Mucosa of gallbladder (tissue), 1 donor: ENCODE measurements at places on chromosomes 16 and 17.

DNA sequence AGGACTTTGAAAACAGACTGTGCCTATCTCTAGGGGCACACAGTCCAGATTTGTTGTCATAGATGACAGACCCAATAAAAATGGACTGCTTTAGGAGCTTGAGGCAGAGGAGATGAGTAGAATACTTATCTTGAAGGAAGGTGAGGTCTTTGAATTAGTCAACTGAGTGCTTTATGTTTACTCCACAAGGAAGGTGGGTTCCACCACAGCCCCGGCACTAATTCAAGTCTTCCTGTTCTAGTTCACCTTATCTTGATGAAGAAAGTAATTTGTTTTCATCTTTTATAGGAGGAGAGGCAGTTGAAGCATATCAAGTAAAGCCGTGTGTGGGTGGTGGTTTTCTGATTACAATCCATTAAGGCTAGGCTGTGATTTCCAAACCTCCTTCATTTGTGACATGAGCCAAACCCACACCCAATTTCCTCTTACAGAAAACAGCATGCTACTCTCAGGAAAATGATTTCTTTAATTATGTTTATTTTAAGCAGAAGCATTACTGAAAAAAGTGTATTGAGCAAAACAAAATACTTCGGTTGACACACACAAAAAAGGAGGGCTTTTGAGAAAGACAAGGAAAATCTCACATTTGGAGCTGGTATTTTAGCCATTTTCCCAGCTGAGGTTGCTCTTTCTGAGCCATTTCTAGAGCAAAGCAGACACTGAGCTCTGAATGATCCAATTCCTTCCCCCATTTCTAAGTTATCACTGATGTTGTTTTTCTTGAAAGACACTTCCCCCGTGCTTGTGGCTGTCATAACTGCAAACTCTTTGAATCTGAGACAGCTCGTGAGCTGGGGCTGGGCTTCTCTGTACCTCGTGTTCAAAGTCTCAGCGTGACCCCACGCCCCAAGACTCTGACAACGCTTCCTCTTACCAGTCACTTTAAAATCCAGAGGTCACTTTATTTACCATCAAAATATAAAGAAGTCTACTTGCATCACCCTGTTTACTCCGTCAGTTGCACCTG lies 35.4 kb downstream of the CDRT15 start:
- DNase-seq: no peak

DNA sequence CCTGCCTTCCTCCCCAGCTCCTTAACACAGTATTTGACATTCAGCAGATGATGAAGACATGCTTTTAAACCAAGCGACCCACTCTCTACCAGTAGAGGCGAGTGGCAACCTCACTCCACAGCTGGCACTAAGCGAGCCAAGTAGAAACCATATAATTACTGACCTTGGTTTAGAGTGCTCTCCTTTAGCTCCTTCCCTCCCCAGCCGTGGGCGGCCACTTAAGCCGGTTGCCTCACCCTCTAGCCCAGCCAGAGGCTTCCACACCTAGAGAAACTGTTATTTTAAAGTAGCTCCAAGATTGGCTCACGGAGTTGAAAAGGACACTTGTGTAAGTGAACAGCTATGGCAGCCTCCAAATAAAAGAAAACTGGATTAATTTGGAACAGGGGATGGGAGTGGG lies 109.1 kb upstream of the CRHR1 start:
- no peak for DNase-seq

GRCh38 chr17:73194514-73195222 lies 1.8 kb downstream of the COG1 start:
- DNase-seq: no peak

DNA sequence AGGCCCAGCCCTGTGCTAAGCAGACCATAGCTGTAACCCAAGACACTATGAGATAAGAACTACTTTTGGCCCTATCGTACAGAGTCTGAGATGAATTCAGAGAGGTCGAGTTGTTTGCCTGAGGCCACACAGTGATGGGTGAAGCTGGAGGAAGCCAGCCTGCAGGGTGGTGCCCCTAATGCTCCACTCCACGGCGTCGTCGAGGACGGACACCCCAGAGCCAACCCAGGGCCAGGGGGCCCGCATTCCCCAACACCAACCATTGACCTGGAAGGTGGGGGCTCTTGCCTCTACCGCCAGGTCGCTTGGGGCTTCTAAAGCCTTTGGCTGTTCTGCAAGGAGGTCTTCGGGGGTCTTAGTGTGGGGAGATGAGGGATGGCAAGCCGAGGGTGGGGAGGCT lies 84.1 kb downstream of the IRF8 start:
- DNase-seq: no peak

DNA sequence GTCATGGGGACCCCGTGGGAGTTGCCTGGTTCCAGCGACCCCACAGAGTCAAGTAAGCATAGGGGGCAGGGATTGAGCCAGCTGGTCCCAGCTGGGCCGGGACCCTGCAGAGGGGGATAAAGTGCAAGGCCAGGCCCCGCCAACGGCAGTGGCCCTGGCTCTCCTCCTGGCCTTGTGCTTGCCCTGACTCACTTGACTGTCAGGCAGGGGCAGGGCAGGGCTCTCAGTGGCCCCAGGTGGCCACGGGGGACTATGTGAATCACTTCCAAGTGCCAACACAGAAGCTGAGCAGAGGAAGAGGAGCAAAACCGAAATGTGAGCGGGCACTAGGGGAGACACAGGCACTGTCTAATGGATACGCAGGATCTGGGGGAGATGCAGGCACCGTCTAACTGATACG lies 21.6 kb upstream of the NCBP3 start:
- no peak for DNase-seq

GRCh38 chr17:50632637-50633036 lies 2.0 kb upstream of the ABCC3 start:
- DNase-seq: no peak

GRCh38 chr16:85270374-85270773 lies 158.1 kb upstream of the CIBAR2 start:
- no peak for DNase-seq

GRCh38 chr17:48514477-48514876 lies 16.3 kb downstream of the HOXB1 start:
- no peak for DNase-seq

- DNase-seq: no peak
These were observed 8.7 kb downstream of the USB1 start for GRCh38 chr16:58009856-58010416.

DNA sequence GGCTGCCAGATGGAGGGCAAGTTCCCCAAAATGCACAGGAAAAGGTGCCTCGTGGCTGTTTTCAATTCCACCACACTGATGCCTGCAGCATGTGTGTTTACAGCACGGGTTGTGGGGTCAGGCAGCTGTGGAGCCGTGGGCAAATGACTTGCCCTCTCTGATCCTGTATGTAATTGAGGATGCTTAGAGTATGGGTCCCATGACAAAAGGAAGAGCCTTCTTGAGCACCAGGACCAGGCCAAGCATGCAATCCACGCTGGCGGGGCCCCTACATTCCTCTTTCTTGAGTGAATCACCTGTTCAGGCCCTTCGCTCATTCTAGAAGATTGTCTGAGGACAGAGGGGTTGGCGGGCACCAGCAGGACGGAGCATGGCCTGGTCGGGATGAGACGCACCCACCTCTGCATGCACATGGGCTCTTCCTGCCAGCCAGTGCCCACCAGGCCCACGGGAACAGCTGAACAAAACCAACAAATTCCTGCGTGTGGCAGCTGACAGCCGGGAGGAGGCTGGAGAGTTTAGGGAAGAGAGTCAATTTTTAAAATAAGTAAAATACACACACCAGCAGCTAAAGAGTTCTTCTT lies 1.4 kb upstream of the CTRB2 start:
- no peak for DNase-seq

- peak; percentile 53 for DNase-seq
These were observed 3.7 kb downstream of the SOCS3 start for GRCh38 chr17:78356101-78356713.

DNA sequence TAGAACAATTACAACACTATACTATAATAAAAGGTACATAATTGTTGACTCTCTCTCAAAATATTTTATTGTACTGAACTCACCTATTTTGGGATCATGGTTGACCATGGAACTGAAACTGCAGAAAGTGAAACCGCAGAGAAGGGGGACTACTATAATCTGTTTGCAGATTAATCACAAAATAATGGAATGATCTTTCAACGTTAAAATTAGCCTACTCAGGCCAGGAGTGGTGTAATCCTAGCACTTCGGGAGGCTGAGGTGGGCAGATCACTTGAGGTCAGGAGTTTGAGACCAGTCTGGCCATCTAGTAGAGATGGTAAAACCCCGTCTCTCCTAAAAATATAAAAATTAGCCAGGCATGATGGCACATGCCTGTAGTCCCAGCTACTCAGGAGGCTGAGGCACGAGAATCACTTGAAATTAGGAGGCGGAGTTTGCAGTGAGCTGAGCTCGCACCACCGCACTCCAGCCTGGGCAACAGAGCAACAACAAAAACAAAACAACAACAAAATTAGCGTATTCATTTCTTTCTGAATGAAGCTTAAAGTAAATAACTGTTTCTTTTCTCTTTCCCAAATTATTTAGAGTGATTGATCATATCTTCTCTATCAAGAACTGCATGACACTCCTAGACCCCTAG lies 45.6 kb downstream of the IKZF3 start:
- no peak for DNase-seq

GRCh38 chr16:13587181-13587580 lies 332.8 kb upstream of the ERCC4 start:
- DNase-seq: no peak

- DNase-seq: no peak
These were observed 18.0 kb upstream of the GSG1L start for GRCh38 chr16:28081391-28081968.

- DNase-seq: peak; percentile 88
These were observed 1.2 kb downstream of the TRIM47 start for GRCh38 chr17:75876938-75877751.

GRCh38 chr17:75512926-75513640 lies 2.3 kb downstream of the CASKIN2 start:
- DNase-seq: no peak

GRCh38 chr17:49364119-49364518 lies 2.1 kb upstream of the ZNF652 start:
- DNase-seq: no peak

DNA sequence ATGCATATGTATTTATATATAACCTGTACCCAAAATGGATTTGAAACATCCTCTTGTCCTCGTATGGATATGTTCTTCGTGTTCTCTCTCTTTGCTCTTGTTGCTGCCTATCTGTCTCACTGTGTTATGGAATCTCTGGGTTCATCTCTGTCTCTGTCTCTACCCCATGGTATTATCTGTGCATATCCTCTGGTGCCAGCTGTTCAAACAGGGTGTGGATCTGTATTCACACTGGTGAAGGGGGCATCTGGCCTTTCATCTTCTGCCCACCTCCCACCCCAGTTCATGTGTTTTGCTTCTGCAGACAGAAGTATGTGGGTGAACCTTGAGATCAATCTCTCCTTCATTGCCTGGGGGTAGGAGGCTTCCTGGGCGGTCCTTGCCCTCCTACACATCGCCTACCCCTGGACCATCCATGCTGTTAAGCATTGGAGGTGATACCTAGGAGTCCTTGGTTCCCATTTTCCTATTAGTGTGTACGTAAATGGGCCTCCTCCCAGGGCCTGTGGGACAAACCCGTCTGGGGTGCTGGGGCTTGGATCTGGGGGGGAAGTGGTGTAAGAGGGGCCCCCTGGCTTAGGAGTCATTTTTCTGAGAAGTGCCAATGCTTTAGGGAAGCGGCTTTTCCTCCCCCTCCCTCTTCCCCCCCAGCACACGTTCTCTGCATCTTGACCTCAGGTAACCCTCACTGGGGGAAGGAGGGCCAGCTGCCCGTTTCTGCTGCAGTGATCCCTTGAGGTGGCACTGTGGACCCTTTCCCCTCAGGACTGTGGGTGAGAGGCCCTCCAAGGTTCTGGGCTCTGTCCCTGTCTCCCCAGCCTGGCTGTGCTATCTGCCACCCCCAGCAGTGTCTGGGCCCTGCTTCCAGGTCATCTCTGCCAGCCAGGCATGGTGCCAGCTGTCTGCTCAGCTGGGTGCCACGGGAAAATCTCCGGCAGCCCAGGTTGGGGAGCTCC lies 21.1 kb downstream of the RARA start:
- DNase-seq: no peak

DNA sequence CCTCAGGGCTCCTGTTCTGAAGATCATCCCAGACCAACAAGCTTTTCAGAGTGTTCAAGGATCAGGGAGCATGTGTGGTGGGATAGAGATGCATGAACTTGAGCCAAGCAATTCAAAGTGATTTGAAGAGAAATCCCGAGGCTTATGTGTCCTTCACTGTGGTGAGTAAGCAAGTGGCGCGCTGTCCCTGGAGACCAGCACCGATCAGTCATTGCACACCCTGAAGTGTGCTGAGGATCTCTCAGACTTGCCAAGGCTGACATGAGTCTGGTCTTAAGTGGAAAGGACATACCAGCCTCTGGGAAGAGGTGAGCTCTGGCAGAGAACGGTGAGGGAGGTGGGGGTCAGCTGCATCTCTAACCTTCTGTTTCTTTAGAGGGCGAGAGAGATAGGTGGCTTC lies 43.8 kb upstream of the CDH13 start:
- no peak for DNase-seq

- no peak for DNase-seq
These were observed 831 bp downstream of the RPL13 start for GRCh38 chr16:89561142-89561883.

DNA sequence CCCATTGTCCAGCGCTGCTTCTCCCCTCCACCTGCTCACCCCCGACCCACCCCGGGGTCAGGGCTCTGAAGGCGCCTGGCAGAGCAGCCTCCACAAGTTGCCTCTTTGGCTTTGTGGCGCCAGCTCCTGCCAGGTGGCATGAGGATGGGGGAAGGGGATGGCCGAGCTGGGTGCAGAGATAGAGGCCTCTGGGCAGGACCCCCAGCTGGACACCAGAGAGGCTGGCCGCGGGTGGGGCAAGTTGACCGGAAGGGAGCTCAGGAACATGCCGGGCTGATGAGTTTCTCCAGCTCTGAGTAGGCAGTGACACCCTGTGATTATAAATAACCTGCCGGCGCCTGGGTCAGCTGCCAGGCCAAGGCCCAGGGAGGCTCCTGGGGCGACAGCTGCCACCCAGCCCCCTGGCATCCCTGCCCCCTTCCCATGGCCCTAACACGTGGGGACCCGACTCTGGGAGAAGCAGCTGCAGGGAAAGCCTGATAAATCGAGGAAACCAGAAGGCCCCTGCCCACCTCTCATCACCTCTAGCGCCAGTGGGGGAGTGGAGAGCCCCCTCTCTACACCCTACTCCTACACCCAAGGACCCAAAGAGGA lies 729 bp downstream of the P2RX5 start:
- DNase-seq: no peak

DNA sequence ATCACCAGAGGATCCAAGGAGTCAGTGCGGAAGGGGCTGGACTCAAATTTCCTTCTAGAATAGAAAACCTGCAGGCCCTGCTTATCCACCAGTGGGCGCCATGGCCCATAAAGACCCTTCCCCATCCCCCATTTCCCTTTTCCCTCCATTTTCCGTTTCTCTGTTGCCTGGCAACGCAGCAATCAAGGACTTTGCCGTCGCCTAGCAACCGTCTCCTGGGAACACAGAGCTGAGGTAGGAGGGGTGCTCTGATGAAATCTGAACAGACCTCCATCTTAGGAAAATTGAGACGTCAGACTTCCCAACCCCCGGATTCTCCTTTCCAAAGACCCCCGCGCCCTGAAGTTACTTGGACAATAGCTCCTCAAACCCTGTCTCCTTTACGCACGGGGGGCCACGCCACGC lies 5.7 kb downstream of the DLG4 start:
- no peak for DNase-seq

- peak; percentile 87 for DNase-seq
These were observed 2.4 kb upstream of the SOCS7 start for GRCh38 chr17:38349097-38349730.

- DNase-seq: no peak
These were observed 128.6 kb downstream of the SHISA6 start for GRCh38 chr17:11369575-11369974.

GRCh38 chr17:2157675-2158395 lies 102.9 kb downstream of the HIC1 start:
- peak; percentile 27 for DNase-seq

GRCh38 chr16:88264641-88265285 lies 118.0 kb upstream of the ZNF469 start:
- DNase-seq: peak; percentile 97
